ENCODE measurements at places on chromosomes 12 and 14.

GRCh38 chr12:49375406-49375805 lies 8.1 kb downstream of the SPATS2 start:
- no peak for DNase-seq

GRCh38 chr12:117046011-117046369 lies 53.2 kb downstream of the TESC start:
- peak; percentile 66 for DNase-seq

GRCh38 chr12:16437281-16437816 lies 89.9 kb downstream of the MGST1 start:
- DNase-seq = no peak

- DNase-seq = no peak
Measured at GRCh38 chr14:71967704-71968103, 35.5 kb downstream of the RGS6 start.

GRCh38 chr12:124713041-124713435 lies 145.6 kb upstream of the NCOR2 start:
- DNase-seq = no peak

- no peak for DNase-seq
Measured at GRCh38 chr12:81022531-81022930, 55.3 kb upstream of the ACSS3 start.

DNA sequence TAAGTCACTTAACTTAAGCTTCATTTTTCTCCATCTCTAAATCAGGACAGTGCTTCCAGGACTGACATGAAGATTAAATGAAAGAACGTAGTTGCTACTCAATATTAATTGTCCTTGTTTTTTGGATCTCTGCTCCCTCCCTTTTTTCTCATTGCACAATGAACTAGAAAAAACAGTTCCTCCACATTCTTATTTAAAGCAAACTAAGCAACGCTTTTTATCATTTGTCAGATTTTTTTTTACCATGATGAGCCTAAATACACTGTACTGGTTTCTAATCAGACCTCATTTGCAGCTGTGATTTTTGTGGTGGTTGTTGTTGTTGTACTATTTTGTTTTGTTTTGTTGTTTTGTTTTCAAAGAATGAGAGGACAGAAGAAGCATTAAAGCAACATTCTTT lies 23.2 kb upstream of the PARP11 start:
- DNase-seq = no peak

DNA sequence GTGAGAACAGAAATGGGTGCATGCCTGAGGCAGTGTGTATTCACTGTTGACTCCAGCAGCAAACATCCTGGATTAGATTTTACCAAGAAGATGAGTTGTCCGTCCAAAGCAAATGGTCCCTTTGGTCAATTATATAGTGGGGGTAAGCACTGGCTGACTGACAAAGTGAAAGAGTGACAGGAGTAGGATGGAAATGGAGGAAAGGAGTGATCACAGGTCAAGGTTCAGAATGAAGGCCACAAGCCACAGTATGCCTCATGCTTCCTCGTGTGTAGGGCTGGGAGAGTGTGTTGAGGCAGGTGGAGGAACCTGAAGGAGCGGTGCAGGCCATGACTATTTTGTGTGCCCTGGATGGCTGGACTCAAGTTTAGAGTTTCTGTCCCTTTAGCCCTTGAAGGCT lies 14.3 kb downstream of the DHRS2 start:
- DNase-seq = no peak

GRCh38 chr14:91523972-91524371 lies 13.9 kb upstream of the PPP4R3A start:
- no peak for DNase-seq

- no peak for DNase-seq
Measured at GRCh38 chr12:121085069-121085468, 46.0 kb upstream of the OASL start.

DNA sequence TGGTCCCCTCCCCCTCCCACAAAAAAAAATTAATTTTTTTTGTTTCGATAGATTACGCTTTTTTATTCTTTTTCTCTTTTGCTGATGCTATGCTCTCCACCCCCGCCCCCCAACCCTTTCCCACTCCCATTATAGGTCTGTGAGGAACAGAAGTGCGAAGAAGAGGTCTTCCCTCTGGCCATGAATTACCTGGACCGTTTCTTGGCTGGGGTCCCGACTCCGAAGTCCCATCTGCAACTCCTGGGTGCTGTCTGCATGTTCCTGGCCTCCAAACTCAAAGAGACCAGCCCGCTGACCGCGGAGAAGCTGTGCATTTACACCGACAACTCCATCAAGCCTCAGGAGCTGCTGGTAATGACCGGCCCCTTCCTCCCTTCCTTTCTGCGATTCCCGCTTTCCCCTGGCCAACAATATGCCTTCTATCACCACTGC lies 2.3 kb downstream of the CCND2 start:
- no peak for DNase-seq

- no peak for DNase-seq
Measured at GRCh38 chr12:85445060-85445938, 165.3 kb downstream of the ALX1 start.

DNA sequence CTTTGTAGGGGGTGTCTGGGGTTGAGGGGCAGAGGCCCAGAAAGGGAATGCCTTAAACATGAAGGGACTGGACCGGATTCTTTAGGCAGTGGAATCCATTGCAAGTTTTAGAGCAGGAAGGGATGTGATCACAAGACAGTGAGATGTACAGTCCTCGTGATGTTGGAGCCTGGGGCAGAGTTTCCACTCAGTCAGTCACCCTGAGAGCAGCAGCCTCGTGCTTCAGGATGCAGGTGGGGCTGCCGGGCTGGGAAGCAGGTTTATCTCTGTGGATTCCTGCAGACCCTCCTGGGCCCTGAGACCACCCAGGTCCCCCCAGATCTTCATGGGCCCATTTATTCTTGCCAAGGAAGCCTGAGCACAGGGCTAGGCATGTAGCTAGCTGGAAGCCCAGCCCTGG lies 38.5 kb downstream of the RIN3 start:
- no peak for DNase-seq

- no peak for DNase-seq
Measured at GRCh38 chr12:68481181-68481941, 129.3 kb upstream of the RAP1B start.

DNA sequence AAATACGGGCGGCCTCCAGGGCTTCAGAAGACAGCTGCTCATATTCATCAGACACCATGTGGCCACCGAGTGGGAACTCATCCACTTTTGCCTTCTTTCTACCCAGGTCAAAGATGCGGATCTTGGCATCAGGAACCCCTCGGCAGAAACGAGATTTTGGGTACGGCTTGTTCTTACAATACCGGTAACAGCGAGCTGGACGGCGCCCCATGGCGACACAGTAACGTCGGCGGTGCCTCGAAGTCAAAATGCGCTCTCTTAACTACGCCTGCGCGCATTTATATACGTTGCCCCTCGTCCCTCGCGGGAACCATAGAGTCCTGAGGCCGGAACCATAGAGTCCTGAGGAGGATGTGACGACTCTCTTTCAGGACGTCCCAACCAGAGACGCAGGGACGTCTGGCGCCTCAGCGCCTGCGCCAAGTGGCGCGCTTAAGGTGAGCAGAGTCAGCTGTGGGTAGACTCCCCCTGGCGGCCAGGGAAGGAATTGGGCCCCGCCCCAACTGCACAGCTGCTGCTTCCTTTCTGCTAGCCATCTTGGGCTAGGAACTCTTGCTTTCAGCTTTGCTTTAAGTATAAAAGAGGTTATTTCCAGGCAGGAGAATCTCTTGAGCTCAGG lies at the start of gene RPL10L:
RPL10L (minus strand) TSS at position 256 of the 619 bp plus-strand sequence; CDS start at position 211, 45 bp downstream.
- peak; percentile 19 for DNase-seq

GRCh38 chr14:93114068-93114710 lies 1.5 kb downstream of the ITPK1 start:
- DNase-seq = no peak

- no peak for DNase-seq
Measured at GRCh38 chr14:34496679-34497513, 34.9 kb upstream of the SPTSSA start.

- no peak for DNase-seq
Measured at GRCh38 chr14:99938376-99938775, 126.8 kb upstream of the EVL start.

DNA sequence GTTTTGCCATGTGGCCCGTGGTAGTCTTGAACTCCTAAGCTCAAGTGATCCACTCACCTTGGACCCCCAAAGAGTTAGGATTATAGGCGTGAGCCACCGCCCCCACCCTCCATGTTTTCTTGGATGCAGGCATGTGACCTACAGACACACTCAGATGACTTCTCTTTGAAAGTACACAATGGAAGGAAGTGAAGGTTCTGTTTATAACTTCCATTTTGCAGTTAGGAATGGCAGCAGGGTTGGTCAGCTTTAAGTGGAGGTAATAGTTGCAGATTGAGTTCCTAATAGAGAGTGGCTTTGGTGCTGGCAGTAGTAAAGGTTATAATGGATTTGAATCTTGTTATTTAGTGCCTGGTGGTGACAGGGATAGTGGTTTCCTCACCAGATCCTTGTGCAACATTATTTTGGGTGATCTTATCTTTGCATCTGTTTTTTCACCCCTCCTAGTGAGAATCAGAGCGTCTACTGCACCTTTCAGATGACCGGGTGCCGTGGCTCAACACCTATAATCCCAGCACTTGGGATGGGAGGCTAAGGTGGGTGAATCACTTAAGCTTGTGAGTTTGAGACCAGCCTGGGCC lies 15.3 kb downstream of the LARP4 start:
- DNase-seq = no peak

DNA sequence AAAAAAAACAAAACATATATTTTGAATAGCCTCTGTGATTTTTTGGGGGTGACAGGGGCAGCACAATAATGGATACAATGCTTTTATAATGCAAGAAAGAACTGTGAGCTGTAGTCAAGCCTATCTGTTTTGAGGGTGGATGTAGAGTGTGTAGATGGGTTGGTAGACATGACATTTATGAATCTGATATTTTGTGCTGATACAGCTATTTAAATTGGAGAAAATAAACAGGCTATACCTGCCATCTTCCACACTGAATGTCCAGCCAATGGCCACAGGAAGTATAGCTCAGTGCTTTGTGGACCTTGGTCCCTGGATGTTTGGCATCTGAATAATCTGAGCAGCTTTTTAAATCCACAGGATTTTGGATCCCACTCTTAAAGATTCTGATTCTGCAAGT lies 175.0 kb downstream of the NEDD1 start:
- no peak for DNase-seq

DNA sequence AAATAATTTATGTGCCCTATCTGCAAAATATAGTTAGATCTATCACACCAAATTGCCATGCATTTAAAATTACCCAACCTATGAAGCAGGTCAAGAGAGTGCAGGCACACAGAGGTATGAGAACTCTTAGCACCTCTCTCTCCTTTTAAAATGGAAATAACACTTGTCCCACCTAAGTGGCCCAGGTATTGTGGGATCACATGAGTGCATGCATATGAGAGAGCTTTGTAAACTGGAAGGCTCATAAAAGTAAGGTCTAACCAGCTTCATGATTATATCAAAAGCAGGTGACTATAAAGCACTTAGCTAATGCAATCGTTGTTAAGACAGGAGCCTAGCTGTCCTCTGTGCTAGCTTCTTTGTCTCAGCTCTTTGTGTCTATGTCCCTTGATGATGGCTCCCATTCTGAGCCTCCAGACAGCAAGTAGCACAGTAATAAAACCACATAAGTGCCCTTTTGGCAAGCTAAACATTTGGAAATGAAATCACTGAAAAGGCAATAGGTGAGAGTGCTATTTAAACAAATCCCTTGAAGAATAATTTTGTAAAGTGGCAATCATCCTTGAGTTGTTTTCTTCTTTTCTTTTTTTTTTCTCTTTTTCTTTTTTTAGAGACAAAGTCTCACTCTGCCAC lies 219.0 kb downstream of the NTF3 start:
- no peak for DNase-seq

- DNase-seq = no peak
Measured at GRCh38 chr12:112148031-112148513, 22.7 kb downstream of the TRAFD1 start.

GRCh38 chr14:23183479-23183878 lies at the start of gene SLC7A8:
Gene SLC7A8, minus strand, starts transcription at chr14:23183660. Its CDS starts 746 bp downstream, at chr14:23182914.
- DNase-seq = no peak

GRCh38 chr12:572532-572899 lies 90.7 kb downstream of the NINJ2 start:
- no peak for DNase-seq

DNA sequence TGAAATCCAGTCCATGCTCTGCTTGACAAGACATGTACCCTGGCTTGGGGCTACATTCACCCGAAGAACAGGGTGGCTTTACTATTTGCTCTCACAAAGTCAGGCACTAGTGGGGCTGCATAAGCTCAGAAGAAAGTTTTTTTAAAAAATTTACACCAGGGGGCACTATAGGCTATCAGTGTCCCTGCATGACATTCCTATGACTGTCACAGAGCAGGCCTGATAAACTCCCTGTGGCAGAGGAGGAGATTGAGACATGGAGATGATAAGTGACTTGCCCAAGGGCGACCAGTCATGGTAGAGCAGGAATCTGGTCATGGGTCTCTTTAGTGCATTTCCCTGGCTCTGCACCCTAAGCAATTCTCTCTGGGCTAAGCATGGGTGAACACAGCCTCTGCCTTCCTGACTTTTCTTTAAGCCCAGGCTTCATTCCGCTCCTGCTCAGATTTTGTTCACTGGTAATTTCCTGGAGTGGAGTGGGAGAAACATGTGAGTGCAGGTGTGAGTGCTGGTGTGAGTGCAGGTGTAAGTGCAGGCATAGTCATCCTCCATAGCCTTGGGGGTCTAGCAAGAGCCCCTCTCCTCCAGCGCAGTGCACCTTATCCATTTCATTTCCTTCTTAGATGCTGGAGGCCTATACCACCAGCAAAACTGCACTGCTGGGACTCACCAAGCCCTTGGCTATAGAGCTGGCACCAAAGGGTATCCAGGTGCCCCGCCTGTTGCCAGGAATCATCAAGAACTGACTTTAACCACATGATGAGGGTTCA lies 91.6 kb downstream of the DHRS2 start:
- DNase-seq = no peak

Measured in BE2C (cell line).